ENCODE measurements at places on chromosomes 7 and 10.

GRCh38 chr10:24341897-24342296 lies 133.0 kb downstream of the KIAA1217 start:
- no peak for DNase-seq

- no peak for DNase-seq
These were observed 597.6 kb downstream of the SORCS1 start for GRCh38 chr10:106566873-106567272.

GRCh38 chr7:142372727-142373126 lies 114.9 kb upstream of the PRSS58 start:
- no peak for DNase-seq

DNA sequence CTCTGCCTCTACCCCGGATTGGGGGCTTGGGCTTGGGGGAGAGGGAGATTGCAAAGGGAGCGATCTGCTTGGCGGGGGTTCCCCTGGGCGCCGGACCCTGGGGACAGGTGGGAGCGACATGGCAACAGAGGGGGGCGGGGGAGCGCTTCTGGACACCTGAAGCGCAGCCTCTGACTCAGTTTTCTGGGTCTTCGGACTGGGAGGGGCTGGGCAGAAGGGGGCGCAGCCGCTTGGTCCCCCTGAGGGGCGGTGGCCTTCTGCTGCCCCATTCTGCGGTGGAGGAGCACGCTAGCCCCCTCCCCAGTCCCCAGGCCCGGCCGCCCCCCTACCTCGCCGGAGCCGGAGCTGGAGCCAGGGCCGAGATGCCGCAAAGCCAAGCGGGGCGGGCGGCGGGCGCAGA lies 380 bp downstream of the NAT16 start:
- no peak for DNase-seq

GRCh38 chr7:18788026-18788425 lies 292.5 kb downstream of the HDAC9 start:
- no peak for DNase-seq

DNA sequence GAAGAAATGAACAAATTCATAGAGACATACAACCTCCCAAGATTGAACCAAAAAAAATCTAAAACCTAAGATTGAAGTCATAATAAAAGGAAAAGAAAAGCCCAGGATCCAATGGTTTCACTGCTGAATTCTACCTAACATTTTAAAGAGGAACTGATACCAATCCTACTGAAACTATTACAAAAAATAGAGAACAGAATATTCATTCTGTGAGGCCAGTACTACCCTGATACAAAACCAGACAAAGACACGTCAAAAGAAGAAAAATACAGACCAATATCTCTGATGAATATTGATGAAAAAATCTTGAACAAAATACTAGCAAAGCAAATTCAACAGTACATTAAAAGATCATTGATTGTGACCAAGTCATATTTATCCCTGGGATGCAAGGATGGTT lies 128.5 kb upstream of the STEAP1 start:
- DNase-seq, result no peak

GRCh38 chr7:2084781-2085505 lies 147.8 kb downstream of the MAD1L1 start:
- DNase-seq, result no peak

- no peak for DNase-seq
These were observed 370.8 kb downstream of the GRID1 start for GRCh38 chr10:85995791-85996190.

- DNase-seq, result no peak
These were observed 31.7 kb upstream of the SEMA3C start for GRCh38 chr7:80950550-80950967.

GRCh38 chr7:43954524-43955228 lies 28.4 kb downstream of the UBE2D4 start:
- peak; percentile 10 for DNase-seq

Measured in nephron progenitor cell (in vitro differentiated cells).